ENCODE measurements at places on chromosomes 16 and 17. TPM values are rescaled to one million over a fixed set of nuclear protein-coding genes. Genes with fewer than 3 reads are reported as not detected.

Gene HEXIM1
- total RNA-seq, result 8.6 TPM

Gene TNRC6C
- total RNA-seq, result 26.9 TPM

Gene LITAFD
- total RNA-seq, result not detected

Gene KCNH6
- total RNA-seq, result not detected

Gene P2RX1
- total RNA-seq, result not detected

Gene CFAP97D1
- total RNA-seq, result not detected

Gene NME1
- total RNA-seq, result 60.3 TPM

Gene SLC38A7
- total RNA-seq, result 14.3 TPM

Gene ZNF23
- total RNA-seq, result 23.6 TPM

Gene GCGR
- total RNA-seq, result not detected

Gene DNAAF8
- total RNA-seq, result 1.2 TPM

Gene TBC1D3E
- 0.41 TPM for total RNA-seq

Gene CALB2
- 19.2 TPM for total RNA-seq

Gene MAP3K14
- 0.82 TPM for total RNA-seq

Gene RANGRF
- total RNA-seq, result 6.1 TPM

Gene RASD1
- total RNA-seq, result 11.0 TPM

Gene NPIPB9
- 2.4 TPM for total RNA-seq

Gene CIAO3
- total RNA-seq, result 50.1 TPM

Gene TMED6
- total RNA-seq, result not detected

Gene ITGAL
- 0.82 TPM for total RNA-seq

Gene SLFN14
- 0.41 TPM for total RNA-seq

Gene HAS3
- 4.9 TPM for total RNA-seq

Gene CRISPLD2
- total RNA-seq, result 3.3 TPM

Gene TMEM204
- 3.7 TPM for total RNA-seq

Data from frontal cortex (tissue), 4 donors.